ENCODE measurements at places on chromosomes 7 and 10.
A peak's percentile ranks its signal among the peaks of the same experiment; 100 is the strongest.

DNA sequence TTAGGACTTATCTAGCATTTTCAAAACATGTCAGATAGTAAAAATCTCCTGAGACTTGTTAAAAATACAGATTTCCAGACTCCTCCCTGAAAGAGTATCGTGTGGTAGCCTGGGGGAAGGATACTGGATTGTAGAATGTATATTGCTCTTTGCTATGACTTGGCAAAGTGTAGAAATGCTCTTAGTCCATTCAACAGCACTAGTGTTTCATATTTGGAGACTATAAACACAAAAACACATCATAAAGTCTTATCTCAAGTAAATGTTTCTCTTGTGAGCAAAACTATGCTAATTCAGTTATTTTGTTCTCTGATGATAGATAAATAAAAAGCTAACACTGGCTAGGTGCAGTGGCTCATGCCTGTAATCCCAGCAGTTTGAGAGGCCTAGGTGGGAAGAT is 137.5 kb upstream of the PRPS1L1 start:
- no peak for DNase-seq

GRCh38 chr7:101172854-101173751 is 7.0 kb downstream of the NAT16 start:
- peak; percentile 79 for DNase-seq

GRCh38 chr10:114850126-114850525 is 28.5 kb downstream of the FHIP2A start:
- no peak for DNase-seq

GRCh38 chr7:24199978-24200377 is 84.0 kb upstream of the NPY start:
- DNase-seq = no peak

DNA sequence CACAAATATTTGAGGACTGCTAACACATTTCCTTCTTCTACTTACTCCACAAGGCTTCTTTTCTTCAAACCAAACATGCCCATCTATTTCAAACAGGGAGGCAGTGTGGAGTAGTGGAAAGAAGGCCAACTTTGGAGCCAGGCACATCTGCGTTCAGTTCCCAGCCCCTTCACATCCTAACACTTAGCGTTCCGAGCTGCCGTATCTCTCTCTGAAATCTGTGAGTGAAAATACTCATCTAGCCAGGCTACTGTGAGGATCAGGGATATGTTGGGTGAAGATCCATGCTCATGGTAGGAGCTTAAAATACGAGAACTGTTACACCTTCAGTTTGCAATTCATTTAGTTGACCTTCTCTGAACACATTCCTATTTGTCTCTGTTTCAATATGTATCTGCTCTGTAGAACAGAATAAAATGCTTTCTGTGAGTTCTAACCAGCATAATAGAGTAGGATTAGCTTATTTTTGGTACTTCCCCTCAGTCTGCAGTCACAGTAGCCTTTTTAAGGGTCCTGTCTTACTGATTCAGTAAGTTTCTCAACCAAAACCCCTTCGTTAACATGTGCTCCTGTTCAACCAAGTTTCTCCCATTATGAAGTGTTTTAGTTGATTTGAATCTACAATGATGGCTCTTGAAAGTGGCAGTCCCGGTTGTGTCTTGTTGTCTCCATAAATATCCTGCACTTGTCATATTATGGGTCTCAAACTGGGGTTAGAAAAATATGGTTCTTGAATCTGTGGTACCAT is 3.3 kb upstream of the MEST start:
- no peak for DNase-seq

GRCh38 chr10:132511121-132512051 is 26.2 kb upstream of the INPP5A start:
- DNase-seq = no peak

DNA sequence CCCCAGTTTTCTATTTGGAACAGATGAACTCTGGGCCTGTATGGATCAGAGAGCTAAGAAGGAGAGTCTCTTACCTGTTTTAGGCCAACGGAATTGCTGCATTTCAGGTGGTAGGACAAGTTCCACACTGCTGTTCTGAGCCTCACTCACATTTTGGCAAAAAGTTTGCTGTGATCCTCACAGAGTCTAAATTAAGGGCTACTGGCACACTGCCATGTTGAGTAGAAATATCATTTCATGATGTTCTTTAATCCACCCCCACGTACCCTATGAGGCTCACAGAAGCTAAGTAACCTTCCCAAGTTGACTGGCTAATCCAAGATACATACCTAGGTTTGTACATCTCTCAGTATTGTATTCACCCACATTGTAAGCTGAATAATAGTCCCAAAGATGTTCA is 447.2 kb downstream of the INHBA start:
- DNase-seq = no peak

- no peak for DNase-seq
Observed at GRCh38 chr7:36970551-36971514, 246.5 kb upstream of the AOAH start.

DNA sequence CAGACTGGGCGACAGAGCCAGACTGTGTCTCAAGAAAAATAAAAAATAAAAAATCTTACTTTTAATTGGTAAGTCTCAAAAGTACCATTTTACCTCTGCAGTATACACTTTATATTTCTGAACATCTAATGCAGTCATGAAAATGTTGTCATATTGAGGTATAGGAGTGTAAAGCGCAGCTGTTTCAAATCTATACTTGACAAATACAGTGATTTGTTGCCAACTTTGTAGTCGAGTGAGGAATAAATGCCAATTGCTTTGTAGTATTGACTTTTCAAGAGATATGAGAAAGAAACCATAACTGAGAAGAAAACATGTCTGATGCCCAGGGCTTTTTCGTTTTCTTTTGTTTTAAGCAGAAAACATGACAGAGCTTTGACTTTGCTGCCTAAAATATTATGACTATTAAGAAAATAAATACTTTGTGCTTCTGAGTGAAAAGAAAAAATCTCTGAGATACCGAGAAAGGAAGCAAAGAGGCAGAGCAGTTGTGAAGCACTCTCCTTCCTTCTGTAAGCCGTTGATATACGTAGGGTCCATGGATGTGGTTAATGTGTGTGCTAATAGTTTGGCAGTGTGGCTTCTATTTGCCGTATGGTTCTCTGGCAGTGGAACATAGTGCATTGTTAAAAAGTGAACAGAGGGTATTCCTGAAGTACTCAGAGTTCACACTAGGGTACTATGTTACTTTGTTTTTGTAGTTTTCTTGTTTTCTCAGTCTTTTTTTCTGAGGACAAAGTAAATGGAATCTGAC is 38.2 kb downstream of the AVL9 start:
- no peak for DNase-seq

DNA sequence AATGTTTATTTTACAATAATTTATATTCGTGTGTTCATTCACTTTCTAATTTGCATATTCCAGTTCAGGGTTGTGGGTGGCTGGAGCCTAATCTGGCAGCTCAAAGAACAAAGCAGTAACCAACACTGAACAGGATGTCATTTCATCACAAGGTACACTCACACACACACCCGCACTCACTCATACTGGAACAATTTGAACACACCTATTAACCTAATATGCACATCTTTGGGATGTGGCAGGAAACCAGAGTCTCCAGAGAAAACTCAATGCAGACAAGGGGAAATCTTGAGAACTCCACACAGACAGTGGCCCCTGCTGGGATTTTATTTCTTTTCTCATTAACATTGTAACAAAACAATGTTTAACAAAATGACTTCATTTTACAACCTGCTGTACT is 97.4 kb downstream of the TWIST1 start:
- DNase-seq = no peak

DNA sequence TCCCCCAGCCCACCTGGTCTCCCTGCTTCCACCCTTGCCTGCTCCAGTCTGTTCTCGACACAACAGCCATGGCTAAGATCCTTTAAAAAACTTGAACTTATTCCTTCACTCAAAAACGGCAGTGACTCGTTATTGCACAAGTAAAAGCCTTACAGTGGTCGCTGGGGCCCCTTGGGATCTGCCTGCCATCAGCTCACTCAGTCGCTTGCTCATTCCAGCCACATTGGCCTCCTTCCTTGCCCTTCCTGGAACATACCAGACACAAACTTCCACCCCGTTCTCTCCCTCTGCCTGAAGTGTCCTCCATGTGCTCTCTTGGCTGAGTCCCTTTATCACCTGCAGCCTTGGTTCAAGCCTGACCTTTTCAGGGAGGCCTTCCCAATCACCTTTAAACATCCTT is 4.7 kb downstream of the CCNY start:
- DNase-seq = no peak

DNA sequence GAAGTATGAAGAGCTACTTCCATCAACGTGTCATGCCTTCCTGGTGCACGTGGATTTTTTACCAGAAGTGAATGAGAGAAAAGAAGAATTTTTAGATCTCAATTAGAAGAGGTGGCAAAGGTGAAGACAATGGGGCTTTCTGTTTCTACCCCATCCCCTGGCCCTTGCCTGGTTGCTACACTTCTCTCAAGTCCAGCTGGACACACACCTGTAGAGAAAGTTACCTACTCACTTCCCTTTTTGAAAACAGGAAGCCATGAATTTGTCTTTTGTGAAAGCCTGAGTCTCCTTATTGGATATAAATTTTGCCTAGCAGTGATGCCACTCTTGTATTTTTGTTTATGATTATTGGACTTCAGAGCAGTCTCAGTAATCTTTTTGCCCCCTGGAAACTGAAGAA is 142.9 kb upstream of the AKR1E2 start:
- DNase-seq = no peak

GRCh38 chr10:109727436-109727835 is 195.9 kb downstream of the XPNPEP1 start:
- DNase-seq = no peak

GRCh38 chr10:112367516-112367915 is 6.4 kb upstream of the ACSL5 start:
- DNase-seq = no peak

GRCh38 chr7:2821161-2821841 is 22.8 kb downstream of the GNA12 start:
- peak; percentile 80 for DNase-seq

DNA sequence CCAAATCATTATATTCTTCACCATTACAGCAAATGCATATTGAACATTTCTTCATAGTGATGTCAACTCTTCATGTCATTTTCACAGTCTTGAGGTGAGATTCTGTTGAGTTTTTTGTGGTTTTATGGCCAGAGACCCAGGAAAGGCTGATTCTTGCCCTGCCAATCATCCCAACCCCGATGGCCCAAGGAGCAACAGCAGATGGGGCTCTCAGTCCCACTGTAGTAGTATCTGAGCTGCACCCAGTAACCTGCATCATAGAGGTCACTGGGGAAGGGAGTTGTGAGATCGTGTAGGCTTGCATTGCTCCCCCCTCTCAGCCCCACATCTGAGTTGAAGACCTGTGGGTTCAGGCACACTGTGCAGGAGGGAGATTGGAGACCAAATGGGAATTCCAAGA is 26.7 kb downstream of the ZSCAN25 start:
- DNase-seq = no peak

- DNase-seq = no peak
Observed at GRCh38 chr7:82053453-82054032, 283.7 kb upstream of the HGF start.

GRCh38 chr10:102773986-102774385 is 30.2 kb downstream of the WBP1L start:
- DNase-seq = no peak

DNA sequence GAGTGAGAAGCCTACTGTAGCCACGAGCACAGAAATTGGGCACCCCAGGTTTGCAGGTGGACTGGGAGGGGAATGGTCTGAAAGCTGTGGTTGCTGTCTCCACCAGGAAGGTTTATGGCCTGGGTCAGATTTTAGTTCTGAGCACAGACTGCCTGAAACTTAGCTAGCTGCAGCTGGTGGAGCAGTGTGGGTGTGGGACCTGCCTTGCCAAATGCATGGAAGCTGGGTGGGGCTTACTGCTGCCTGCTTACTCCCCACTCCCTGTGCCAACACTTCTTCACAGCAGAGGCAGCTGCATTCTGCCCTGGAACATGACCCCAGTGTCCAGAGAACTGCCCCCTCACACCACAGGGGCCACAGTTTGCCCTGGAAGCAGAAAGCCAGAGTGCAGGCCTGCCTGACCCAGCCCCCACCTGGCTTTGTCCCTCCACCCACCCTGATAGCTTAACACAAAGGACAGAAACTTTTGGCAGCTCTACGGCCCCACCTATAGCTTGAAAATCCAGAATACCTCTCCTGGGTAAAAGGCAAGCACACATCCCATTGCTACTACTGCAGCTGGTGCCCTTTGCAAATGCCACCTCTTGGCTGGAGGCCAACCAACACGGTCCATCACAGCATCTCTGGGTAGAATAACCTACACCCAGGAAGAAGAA is 281.6 kb downstream of the AGMO start:
- no peak for DNase-seq

DNA sequence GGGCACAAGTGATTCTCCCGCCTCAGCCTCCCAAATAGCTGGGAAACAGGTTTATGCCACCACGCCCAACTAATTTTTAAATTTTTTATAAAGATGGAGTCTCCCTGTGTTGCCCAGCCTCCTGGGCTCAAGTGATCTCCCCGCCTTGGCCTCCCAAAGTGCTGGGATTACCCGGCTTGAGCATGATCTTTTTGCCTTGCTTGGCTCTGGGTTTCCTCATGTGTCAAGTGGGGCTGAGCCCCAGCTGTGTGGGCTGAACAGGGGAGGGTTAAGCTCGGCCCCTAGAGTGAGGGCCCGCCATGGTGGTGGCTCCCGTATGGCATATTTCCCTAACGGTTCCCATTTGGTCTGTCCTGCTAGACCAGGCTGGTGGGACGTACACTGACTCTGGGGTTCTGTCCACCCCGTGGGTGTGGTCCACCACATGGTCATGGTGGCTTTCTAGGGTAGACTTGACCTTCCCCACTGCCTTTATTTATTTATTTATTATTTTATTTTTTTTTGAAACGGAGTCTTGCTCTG is 66.3 kb downstream of the LHPP start:
- DNase-seq = no peak
